Stimulated activated CD8-positive, alpha-beta memory T cell treated with anti-CD3 and anti-CD28 coated beads, Interleukin-4, amount 100 ng/mL, for 1 hour (primary cell): ENCODE measurements at places on chromosomes 2 and 18.

DNA sequence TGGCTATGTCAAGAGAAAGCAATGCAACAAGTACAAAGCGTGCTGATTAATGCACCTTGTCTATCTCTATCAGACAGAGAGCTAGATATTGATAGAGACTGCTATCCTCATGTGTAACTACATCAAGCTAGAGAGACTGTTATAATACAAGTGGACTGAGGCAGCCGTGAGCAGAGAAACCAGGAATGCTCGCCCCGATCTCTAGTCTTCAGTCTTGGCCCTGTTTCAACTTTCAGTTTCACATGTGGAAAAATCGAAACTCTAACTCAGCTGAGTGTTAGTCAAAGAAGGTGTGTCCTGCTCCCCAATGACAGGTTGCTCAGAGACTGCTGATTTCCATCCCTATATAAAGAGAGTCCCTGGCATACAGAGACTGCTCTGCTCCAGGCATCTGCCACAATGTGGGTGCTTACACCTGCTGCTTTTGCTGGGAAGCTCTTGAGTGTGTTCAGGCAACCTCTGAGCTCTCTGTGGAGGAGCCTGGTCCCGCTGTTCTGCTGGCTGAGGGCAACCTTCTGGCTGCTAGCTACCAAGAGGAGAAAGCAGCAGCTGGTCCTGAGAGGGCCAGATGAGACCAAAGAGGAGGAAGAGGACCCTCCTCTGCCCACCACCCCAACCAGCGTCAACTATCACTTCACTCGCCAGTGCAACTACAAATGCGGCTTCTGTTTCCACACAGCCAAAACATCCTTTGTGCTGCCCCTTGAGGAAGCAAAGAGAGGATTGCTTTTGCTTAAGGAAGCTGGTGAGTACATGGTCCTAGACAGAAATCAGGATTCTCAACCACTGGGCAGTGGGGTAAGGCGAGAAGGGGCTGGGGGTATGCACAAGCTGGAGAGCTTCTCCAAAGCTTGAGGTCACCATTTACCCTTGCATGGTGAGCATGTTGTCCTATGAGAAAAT lies at the start of gene RSAD2:
Gene RSAD2 (plus strand): TSS at position 376 of the 903 bp plus-strand sequence. CDS start 24 bp downstream, at position 400.
- peak; percentile 35 for DNase-seq

- DNase-seq, result no peak
Measured at GRCh38 chr2:190838492-190838910, 42.1 kb upstream of the GLS start.

DNA sequence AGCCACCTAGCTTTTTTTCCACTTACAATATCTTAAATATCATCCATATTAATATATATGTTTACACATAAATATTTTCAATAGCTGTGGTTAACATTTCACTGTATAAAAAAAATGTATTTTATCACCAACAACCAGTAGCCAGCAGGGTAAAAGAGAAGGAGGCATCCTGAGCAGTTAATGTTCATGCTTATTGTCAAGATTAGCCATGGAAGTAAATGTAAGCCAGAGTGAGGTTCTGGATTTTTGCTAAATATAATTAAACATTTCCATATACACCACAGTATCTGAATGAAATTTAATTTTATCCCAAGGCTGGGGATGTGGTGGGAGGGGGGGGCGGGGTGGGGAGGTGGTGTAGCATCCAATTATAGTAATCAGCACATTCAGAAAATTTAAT lies 80.3 kb upstream of the GRB14 start:
- DNase-seq, result no peak

DNA sequence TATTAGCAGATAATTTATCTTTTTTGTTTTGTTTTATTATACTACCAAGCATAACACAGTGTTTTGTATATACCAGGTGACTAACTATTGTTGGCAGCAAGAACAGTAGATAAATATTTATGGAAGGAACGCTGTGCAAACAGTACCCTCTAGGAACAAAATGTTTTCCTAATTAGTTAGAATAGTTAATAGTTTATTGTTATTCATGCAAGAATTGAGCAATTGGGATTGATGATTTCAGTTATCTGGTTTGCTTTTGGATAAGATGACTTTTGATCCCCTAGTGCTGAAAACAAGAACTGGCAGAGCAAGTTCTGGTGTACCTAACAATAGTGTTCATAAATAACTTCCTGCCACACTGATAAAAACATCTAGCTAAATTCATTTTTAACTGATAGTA lies 323.3 kb downstream of the TGIF1 start:
- no peak for DNase-seq

GRCh38 chr2:27312152-27312551 lies 3.9 kb upstream of the UCN start:
- DNase-seq, result no peak

DNA sequence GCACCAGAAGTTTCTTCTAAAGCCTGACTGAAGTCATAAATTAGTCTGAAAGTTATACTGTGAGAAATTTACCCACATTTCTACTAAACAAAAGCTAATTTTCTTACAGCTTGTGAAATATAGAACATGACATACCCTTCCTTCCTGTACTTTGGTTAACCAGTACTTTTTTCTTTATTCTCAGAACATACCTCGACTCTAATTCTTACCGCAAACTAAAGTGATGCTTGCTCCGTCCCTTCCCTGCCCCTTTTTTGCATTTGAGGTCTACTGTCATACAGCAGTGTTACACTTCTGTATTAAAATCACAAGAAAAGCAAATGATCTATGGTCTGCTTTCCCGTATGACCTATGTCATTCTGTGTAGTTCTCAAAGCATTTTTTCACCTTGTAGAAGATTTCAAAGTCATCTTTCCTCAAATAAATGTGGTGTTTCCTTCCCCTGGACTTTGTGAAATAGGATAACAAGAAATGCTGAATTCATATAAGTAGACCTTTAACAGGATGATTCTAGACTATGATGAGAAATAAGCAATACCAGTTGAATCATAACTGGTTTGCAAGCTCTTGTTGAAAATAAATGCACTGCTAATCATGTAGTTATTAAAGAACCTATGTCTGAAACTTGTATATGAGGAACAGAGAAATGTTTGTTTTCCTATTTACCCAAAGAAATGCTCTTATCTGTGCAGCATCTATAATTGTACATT lies 30.4 kb downstream of the CYTIP start:
- peak; percentile 20 for DNase-seq

DNA sequence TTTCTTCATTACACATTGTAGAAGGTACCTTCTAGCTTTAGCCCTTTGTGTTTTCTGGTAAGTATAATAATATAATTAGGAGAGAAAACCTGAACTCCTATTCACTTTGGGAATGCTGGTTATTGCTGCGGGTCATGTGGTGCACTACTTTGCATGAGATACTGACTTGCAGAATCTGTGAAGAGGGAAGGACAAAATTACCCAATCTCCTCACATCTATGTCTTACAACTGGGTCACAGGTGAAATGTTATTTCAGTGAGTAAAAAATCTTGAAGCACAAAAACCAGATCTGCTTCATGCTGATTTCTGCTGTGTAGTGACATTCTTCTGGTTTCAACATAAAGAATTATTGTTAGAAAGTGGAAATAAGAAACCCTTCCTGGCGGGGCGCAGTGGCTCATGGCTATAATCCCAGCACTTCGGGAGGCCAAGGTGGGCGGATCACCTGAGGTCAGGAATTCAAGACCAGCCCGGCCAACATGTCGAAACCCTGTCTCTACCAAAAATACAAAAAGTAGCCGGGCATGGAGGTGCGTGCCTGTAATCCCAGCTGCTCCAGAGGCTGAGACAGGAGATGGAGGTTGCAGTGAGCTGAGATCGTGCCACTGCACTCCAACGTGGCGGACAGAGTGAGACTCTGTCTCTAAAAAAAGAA lies 211.0 kb upstream of the REG3G start:
- no peak for DNase-seq

GRCh38 chr18:31149351-31149750 lies 13.3 kb downstream of the DSC1 start:
- DNase-seq, result no peak

DNA sequence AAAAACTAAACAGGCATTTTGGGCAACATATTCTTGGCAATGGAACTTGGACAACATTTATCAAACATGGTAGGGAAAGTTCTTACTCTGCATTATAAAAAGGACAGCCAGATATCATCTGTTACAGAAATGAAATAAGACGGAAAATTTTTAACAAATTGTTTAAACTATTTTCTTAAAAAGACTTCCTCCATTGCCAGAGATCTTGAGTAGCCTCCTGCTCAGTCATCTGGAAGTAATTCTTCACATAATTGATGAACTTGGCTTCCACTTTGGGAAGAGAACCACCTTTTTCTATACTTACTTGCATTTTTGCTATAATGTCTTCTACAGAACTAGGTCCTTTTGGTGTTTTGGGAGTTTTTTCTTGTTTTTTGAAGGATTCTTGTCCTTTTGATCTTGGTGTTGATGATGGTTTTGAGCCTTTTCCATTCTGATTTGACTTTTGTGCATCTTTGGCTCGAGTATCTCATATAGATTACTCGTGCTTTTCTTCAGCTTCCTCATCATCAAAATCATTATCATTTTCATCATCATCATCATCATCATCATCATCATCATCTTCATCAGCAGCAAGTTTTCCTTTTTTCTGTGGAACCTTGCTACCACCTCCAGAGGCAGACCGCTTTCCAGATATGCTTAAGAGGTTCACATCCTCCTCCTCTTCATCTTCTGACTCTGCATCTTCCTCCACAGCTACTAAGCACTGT lies 66.2 kb downstream of the CD28 start:
- no peak for DNase-seq

DNA sequence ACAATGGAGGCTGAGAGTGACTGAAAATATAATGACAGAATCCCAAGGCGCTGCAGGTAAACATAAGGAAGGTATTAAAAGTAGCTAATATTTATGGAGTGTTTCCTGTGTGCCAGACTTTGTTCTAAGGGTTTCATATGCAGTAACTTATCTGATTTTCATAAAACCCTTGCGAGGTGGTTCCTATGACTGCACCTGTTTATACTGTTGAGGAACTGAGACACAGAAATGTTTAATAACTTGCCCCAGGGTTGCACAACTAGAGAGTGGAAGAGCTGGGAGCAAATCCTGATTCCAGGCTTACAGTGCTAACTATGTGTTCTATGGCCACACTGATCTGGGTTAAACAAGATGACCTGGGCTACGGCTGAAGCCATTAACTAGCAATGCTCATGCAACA lies 2.4 kb downstream of the SP110 start:
- no peak for DNase-seq

DNA sequence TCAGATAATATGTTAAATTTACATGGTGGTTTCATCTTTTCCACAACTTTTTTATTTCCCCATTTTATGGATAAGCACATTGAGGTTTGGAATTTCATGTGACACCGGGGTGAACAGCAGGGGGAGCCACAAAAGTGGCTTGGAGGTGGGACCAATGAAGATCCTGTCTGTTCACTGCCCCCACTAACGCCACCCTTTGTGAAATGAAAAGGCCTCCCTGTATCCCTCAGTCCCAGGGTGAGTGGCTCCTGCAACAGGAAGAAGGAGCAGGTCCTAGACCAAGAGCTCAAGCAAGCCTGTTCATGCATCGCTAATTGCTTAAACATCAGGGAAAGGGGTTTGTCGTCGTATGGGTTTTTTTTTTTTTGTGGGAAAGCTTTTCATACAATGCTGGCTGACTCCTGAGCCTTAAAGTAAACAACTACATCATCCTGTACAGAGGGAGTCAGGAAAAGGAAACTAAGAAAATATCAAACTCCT lies 267.8 kb upstream of the EPAS1 start:
- no peak for DNase-seq

DNA sequence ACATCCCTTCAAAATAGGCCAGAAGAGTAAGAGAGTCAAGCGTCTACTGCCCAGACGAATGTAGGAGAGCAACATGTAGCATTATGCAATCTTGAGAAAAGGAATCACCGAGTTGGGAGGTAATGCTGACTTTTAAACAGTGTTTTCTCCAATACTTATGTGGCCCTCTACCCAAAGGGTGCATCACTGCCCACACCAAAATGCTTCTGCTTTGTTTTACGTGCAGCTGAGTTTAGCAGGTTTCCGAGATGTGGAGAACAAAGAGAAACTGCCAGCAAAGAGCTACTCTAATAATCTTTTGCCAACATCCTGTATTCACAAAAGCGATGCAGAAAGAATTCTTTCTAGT lies 63.4 kb upstream of the ZEB2 start:
- DNase-seq, result no peak

- no peak for DNase-seq
Measured at GRCh38 chr2:40463112-40463511, 11.2 kb upstream of the SLC8A1 start.

DNA sequence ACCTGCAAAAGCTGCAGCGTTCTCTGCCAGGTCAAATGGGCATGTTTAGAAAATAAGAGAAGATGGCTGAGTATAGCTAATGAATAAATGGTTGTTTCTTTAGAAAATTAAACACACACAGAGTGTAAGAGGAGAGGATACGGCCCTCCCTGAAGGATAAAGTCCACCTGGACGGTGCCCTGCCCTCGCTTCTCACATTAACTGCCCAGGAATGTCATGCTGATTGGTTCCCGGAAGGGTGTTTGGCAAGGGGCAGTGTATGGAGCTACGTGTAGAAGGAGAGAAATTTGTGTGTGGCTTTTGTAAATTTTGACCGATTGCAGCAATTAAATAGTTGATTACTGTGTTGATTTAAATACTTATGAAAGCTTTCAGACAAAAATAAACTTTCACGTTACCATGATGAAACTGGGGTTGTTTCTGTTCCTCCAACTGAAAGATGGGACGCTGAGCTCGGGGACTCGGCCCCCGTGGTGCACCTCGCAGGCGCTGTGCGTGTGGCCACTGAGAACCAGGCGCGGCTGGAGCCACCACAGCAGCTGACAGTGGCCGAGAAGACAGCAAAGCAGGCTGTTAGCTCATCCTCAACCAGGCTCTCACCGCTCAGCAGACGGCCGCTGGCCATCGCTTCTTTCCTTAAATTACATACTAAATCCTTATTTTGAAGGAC lies 22.7 kb downstream of the MPPE1 start:
- DNase-seq, result no peak

DNA sequence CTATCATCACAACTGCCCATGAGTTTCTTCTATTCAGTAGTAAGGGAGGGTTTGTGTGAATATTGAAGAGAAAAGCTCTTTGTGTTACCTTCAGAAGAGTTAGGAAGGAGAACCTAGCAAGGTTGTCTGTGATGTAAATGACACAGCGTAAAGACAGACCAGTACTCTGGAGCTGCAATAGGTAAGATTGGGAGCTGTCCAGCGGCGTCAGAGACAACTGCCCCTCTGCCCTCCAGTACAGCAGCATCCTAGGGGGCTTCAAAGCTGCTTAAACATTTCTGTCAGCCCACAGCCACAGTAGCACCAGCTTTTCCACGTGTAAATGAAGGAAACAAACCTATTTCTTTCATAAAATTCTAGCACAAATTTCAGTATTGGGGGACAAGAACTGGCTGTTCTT lies 34.5 kb downstream of the NYAP2 start:
- no peak for DNase-seq

DNA sequence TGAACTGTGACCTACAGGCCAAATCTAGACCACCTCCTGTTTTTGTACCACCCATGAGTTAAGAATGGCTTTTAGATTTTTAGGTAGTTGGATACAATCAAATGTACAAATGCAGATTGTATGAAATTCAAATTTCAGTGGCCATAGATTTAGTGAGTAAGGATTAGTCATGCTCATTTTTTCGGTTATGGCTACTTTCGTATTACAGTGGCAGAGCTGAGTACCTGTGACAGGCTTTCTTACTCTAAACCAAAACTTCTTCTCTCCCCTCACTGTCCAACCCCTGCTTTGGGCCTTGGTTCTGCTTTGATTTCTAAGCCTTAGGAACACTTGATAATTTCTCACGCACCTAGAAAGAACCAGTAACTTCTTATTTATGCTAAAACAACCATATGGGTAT lies 82.1 kb downstream of the CDC42EP3 start:
- DNase-seq, result no peak
